ENCODE measurements at places on chromosomes 2 and 18.

GRCh38 chr2:60490848-60491247, 62.6 kb downstream of the BCL11A start:
- DNase-seq = no peak

DNA sequence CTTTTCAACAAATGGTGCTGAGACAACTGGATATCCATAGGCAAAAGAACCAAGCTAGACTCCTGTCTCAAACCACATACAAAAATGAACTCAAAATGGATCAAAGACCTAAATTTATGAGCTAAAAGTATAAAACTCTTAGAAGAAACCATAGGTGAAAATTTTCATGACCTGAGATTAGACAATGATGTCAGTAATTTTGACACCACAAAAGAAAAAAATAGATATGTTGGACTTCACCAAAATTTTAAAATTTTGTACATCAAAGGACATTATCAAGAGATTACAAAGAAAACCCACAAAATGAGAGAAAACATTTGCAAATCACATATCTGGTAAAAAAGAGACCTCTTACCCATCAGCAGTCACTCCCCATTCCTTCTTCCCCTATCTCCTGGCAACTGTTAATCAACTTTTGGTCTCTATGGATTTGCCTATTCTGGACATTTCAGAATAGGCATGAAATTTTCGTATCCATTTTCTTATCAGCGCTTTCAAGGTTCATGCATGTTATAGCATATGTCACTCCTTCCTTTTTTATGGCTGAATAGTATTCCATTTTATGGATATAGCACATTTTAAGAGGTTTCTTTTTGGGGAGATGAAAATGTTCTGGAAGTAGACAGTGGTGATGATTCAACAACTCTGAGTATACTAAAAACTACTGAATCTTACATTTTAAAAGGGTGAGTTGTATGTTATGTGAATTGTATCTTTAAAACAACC, 43.3 kb downstream of the FAM178B start:
- no peak for DNase-seq

DNA sequence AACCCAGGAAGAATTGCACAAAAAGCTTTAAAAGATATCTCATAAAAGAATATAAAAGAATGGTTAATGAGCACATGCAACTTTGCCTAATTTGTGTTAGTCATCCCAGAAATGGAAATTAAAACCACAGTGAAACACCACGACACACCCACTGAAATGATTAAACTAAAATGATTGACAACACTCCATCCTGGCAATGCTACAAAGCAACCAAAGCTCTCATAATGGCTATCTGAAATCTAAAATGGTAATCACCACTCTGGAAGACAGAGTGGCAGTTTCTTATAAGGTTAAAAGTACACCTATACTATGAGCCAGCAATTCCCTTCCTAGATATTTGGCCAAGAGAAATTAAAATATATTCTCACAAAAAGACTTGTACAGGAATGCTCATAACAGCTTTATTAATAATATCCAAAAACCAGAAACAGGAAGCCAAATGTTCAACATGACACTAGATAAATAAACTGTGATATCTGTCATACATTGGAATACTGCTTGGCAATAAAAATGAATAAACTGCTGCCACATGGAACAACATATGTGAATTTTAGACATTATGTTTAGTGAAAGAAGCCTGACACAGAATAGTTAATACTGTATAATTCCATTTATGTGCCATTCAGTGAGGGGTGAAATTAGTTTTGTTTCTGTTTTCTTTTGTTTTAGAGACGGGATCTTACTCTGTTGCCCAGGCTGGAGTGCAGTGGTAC, 105.3 kb upstream of the BCL2L11 start:
- no peak for DNase-seq

DNA sequence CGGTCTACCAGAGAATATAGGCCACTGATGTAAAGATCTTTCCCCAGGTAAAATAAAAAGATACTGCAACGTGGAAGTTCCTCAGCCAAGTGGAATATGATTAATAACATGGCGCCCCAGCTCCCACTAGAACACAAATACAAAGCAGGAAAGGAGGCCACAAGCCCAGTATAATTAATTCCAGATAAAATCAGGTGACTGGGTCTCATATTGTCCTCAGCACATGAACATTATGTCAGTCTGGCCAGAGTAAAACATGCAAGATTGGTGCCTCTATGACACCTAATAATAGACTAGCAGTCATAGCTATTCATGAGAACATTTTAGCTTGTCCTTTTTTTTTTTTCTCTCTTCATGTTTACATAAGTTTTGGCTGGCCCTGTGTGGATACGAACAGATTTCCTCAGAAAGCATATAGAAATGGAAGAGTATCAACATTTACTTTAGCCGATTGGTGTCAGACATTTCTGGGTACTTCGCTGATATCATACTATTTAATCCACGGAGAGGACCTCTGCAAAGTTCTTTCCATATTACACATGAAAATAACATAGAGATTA, 523.8 kb upstream of the SETBP1 start:
- no peak for DNase-seq

DNA sequence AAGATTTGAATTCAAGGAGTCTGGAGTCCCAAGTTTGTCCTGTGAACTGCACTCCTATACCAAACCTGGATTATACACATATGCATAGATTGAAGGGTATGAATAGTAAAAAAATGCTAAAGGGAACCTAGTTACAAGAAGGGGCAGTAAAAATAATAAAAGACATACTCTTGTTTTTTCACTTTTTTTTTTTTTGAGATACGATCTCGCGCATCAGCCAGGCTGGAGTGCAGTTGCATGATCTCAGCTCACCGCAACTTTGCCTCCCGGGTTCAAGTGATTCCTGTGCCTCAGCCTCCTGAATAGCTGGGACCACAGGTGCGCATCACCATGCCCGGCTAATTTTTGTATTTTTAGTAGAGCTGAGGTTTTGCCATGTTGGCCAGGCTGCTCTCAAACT, 22.3 kb downstream of the KRTCAP3 start:
- DNase-seq = no peak
